Fibroblast of skin of back (primary cell): ENCODE measurements at places on chromosomes 2 and 18.

GRCh38 chr2:150136893-150137292 lies 350.6 kb downstream of the RND3 start:
- DNase-seq = no peak

- DNase-seq = no peak
Observed at GRCh38 chr18:4267641-4268040, 187.5 kb downstream of the DLGAP1 start.

- peak; percentile 72 for DNase-seq
Observed at GRCh38 chr2:105294844-105295481, 34.6 kb downstream of the TGFBRAP1 start.

- DNase-seq = no peak
Observed at GRCh38 chr2:218880102-218880858, at the start of gene WNT10A. Gene WNT10A, plus strand, starts transcription at chr2:218880852. Its CDS starts 144 bp downstream, at chr2:218880996.
